ENCODE measurements at places on chromosomes 11 and 22. TPM values are rescaled to one million over a fixed set of nuclear protein-coding genes. Genes with fewer than 3 reads are reported as not detected.

Gene FIBIN
- total RNA-seq: not detected

Gene SLCO2B1
- not detected for total RNA-seq

GRCh38 chr11:129041611-129042018 lies 98.9 kb upstream of the TP53AIP1 start:
- DNase-seq: no peak

- peak; percentile 83 for DNase-seq
Measured at GRCh38 chr11:7665473-7666291, 7.6 kb downstream of the CYB5R2 start.

DNA sequence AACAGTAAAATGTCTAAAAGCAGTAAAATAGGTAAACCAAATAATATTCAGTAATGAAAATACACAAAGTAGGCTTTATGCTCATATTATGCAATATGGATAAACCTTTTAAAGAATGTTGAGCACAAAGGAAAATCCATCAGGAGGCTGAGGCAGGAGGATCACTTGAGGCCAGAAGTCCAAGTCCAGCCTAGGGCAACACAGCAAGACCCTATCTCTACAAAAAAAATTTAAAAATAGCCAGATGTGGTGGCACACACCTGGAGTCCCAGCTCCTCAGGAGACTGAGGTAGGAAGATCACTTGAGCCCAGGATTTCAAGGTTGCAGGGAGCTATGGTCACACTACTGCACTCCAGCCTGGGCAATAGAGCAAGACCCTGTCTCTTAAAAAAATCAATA lies 17.7 kb upstream of the LMO2 start:
- DNase-seq: no peak

DNA sequence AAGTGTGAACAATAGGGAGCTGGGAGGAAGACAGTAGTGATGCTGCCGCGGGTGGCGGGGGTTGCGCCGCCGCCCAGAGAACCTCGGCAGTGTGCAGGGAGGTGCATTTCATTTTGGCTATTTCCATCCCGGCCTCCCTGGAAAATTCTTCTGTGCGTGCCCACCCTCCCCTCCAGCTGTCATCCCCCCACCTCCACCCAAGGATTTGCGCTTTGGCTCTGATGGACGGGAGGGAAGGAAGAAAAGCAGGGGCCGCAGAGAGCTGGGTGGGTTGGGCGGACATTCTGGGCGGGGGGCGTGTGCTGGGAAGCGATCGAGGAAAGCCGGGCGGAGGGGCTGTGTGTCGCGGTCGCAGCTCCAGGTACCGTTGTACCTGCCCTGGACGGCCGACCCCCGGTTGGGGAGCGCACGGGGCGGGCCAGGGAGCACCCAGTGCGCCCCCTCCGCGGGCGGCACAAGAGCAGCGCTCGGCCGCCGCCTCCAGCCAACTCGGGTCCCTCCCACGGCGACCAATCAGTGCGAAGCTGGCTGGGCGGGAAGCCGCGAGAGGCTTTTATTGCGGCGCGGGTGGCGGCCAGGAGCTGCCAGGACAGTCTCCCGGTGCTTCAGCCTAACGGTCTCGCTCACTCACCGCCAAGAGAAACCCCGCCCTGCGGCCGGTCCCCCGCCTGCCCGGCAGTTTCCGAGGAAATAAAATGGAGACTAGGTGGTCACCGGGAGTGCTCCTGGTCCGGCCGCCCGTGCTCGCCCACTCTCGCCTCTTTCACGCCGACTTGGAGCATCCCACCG lies 1.6 kb downstream of the NCAM1 start:
- no peak for DNase-seq

DNA sequence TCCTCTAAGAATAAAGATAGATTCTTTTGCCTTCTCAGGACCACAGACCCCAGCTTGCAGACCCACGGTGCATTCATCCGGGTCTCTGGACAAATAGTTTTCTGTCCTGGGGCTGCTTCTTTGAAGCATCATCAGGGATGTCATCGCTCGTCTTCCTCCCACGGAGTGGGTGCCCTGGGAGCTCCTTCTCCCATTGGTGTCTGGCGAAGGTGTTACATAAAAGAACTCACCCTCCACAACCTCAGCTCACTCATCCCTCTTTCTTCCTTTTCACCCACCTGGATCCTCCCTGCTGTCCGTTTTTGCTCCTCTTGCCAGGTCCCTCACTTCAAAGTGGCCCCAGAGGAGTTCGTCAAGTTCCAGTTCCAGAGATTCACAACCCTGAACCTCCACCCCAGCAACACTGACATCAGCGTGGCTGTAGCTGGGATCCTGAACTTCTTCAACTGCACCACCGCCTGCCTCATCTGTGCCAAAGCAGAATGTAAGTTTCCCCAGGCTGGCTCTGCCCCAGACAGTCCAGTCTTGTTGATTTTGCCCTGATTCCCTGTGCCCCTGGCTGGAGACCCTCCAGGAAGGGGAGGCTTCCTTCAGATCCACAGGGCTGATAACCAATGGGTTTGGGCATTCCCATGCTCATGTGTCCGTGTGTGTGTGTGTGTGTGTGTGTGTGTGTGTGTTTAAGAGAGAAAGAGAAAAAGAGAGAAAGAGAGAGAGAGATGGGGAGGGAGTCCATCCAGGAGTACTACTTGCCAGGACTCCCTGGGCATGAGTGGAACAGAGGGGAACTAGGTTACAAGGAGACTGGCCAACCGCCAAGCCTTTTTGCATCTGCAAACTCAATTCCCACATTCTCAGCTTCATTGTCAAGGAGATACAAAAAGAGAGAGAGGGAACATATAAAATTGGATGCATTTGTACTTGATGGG lies 204.2 kb upstream of the TBCEL start:
- DNase-seq: no peak

- no peak for DNase-seq
Measured at GRCh38 chr11:58919561-58919960, 19.7 kb upstream of the GLYATL1 start.

GRCh38 chr11:11426226-11426952 lies 73.3 kb upstream of the CSNK2A3 start:
- DNase-seq: no peak

DNA sequence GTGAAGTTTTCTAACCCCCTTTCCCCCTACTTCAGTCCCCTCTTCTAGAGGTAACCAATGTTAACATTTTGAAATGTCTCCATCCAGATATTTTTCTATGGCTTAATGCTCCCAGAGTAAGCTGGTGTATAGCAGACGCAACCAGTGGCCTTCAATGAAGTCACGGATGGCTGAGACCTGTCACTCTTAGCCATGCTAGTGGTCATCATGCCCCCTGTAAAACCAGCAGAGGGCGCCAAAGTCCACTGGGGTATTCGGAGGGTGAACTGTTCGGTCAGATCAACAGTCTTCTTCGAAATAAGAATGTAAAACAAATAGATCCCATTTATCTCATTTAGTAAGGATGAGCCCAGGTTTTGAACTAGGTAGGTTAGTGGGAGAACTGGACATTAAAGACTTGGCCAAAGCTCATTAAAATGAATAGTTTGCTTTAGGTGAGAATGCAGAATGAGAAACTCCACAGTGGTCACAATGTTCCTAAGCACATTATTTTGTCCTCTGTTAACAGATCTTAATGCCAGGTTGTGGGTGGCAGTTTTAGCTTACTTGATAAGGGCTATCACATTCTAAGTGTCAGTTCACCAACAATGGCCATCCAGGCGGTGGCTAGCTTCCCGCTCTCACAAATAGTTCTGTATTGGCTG lies 8.6 kb upstream of the MMP8 start:
- no peak for DNase-seq

DNA sequence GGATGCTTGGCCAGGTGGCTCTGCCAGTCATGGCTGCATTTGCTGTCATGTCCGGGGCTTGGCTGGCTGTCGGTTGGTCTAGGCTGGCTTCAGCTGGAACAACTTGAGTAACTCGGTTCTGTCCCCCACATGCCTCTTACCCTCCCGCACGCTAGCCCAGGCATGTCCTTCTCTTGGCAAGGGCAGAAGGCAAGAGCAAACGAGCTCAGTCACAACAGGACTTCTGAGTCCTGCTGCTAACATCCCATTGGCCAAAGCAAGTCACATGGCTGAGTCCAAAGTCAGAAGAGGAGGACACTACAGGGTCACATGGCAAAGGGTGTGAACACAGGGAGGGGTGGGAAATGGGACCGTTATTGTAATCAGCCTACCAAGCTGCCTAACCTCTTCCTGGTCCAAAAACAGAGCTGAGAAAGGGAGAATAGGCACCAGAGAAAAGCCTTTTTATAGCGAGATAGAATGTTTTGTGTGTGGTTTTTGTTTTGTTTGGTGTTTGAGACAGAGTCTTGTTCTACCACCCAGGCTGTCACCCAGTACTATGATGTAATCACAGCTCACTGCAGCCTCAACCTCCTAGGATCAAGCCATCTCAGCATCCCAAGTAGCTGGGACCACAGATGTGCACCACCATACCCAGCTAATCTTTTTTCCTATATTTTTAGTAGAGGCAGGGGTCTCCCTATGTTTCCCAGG lies 81.9 kb downstream of the MN1 start:
- no peak for DNase-seq
